ENCODE measurements at places on chromosomes 3 and 15.

DNA sequence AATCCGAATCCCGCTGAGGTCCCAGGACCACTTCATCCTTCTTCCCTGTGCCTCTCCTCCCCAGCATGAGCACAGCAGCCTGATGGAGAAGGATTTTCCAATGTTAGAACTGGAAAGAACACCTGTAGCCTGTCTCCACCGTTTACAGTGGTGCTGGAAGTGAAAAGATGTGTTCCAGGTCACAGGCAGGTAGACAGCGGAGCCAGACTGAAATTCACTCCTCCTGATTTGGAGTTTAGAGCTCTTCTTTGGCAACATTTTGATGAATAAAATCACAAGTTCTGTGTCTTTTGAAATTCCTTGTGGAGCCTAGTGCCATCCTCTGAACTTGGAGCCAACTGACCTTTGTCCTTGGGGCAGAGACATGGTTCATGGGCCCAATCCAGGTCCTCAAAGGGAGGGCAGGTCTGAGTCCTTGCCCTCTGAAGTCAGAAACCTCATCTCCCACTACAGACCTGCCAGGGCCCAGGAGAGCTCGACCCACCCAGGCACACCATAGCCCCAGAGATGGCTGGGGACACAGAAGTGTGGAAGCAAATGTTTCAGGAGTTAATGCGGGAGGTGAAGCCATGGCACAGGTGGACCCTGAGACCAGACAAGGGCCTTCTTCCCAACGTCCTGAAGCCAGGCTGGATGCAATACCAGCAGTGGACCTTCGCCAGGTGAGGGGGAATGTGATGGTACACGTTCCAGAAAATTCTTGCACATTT lies at the start of gene RTP3:
RTP3 (plus strand) TSS at position 421 of the 710 bp plus-strand sequence; CDS start at position 508, 87 bp downstream.
- DNase-seq, result no peak

GRCh38 chr3:87276484-87276883 lies at the start of gene POU1F1:
POU1F1 (minus strand) TSS chr3:87276584; CDS start chr3:87276462, 122 bp downstream.
- no peak for DNase-seq

DNA sequence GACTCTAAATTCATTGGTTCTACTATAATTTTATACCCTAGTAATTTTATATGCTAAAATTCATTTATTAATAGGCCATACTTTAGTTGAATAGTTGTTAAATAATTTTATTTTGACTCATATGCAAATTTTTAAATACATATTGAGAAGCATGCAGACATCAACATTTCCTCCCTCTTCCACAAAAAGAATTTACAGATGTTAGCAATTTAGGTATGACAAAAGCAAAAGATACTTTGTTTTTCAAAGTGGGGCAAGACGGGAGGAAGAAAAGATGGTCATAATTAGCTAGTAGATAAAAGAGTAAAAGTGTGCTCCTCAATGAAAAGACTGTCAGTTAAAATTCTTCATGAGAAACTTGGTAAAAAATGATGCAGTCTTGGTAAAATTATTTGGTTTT lies 148.9 kb upstream of the TSPAN3 start:
- DNase-seq, result no peak

GRCh38 chr3:56119575-56120349 lies 348.5 kb downstream of the ERC2 start:
- DNase-seq, result no peak

- no peak for DNase-seq
These were observed 56.9 kb upstream of the NR2C2 start for GRCh38 chr3:14890476-14890875.

GRCh38 chr3:13072600-13073325 lies 466 bp downstream of the IQSEC1 start:
- DNase-seq, result no peak

DNA sequence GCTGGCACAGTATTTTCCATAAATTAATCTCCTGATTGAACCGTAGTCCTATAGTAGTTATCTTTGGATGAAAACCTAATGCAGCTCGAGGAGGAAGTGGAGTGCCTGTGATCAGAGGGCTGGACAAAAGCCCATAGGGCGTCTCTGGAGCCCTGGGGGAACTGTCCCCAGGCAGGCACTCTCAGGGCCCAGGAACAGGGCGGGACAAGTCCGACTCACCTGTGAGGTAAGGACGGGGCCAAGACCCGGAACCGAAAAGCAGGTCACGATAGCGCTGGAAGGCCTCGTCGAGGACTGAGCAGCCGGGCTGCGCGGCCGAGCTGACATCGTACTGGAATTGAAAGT lies 341 bp downstream of the HEXA start:
- DNase-seq, result no peak

GRCh38 chr3:123804676-123805075 lies 79.5 kb downstream of the MYLK start:
- DNase-seq, result no peak

DNA sequence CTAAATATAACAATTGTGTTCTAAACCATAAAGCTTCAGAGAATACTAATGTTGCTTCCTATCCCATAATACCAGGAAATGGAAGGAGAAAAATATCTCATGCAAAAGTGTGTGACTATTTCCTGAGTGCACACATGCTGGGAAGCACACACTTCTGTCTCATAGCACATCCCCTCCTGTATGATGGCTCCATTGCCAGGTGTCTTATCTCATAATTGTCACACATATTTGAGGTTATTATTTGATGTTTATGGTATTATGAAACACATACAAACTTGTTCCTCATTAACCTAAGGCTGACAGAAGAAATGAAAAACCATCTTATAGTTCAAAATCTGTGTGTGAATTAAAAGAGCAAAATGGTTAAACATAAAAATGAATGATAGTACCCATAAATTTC lies 65.4 kb downstream of the SERP1 start:
- DNase-seq, result no peak

- no peak for DNase-seq
These were observed 122.5 kb upstream of the ST8SIA2 start for GRCh38 chr15:92271179-92271578.

GRCh38 chr3:143529018-143529478 lies 319.2 kb downstream of the SLC9A9 start:
- peak; percentile 1 for DNase-seq

DNA sequence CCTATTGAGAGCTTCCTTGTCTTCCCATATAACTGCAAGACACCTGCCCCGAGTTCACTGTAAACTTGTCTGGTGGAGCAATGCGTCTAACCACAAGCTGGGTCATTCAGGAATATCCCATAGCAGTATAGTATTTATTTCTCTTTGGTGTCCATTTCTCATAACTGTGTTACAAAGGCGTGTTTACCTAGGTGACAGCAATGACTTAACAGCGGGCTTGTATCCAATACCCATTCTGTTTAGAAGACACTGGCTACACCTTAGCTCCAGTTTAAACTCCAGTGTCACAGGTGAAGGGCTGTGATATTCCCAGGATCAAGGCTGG lies 24.3 kb downstream of the ATP10A start:
- DNase-seq, result no peak

GRCh38 chr3:113896930-113897329 lies 50.9 kb upstream of the ZDHHC23 start:
- no peak for DNase-seq

GRCh38 chr15:45773149-45773548 lies 138.3 kb downstream of the SQOR start:
- DNase-seq, result no peak

Data from stimulated activated CD4-positive, alpha-beta T cell treated with anti-CD3 and anti-CD28 coated beads, Interleukin-12 subunit alpha, Interleukin-12 subunit beta, amount 100 ng/mL, for 4 hours (primary cell).